ENCODE measurements at places on chromosomes 16 and 17.
A peak's percentile ranks its signal among the peaks of the same experiment; 100 is the strongest.

- peak; percentile 74 for DNase-seq
Observed at GRCh38 chr16:67170168-67170948, at the start of gene NOL3. NOL3 (plus strand) TSS chr16:67170538.

- peak; percentile 16 for DNase-seq
Observed at GRCh38 chr17:17121162-17121561, 78.9 kb downstream of the MPRIP start.

- DNase-seq = no peak
Observed at GRCh38 chr17:40561871-40562611, 3.2 kb downstream of the CCR7 start.

- DNase-seq = no peak
Observed at GRCh38 chr17:58504826-58505351, 9.5 kb downstream of the MTMR4 start.

- DNase-seq = peak; percentile 10
Observed at GRCh38 chr17:52604105-52604504, 445.6 kb upstream of the CA10 start.

DNA sequence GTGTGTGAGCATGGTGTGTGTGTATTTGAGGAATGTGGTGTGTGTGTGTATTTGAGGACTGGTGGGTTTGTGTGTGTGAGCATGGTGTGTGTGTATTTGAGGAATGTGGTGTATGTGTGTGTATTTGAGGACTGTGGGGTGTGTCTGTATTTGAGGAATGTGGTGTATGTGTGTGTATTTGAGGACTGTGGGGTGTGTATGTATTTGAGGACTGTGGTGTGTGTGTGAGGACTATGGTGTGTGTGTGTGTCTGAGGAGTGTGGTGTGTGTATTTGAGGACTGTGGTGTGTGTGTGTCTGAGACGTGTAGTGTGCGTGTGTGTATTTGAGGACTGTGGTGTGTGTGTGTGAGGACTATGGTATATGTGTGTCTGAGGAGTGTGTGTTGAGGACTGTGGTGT is 18.0 kb upstream of the CACNG1 start:
- no peak for DNase-seq

DNA sequence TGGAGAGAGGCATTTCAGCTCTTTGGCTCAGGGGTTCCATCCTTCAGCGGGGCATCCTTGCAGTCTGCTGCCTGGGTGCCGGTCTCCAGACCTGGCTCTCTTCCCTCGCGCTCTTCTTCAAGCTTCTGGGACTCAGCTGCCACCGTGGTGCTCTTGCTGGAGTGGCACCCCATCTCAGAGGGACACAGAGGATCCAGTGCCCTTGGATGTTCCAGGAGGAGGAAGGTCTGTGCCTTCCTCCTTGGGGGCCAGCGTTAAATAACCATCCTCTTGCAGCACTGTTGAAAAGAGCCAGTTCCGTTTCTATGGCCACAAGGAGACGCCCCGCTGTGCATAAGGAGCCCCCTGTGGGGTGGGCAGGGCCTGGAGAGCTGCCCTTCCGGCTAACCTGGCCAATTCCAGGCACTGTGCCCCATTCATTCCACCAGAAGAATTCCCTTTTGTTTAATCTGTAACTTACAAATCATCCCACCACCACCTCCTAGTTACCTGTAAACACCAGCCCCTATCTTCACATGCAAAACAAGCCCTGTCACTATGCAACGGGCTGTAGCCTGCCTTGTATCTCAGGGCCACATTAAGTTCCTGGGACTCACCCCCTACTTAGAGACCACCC is 8.6 kb downstream of the CHD9NB start:
- no peak for DNase-seq

DNA sequence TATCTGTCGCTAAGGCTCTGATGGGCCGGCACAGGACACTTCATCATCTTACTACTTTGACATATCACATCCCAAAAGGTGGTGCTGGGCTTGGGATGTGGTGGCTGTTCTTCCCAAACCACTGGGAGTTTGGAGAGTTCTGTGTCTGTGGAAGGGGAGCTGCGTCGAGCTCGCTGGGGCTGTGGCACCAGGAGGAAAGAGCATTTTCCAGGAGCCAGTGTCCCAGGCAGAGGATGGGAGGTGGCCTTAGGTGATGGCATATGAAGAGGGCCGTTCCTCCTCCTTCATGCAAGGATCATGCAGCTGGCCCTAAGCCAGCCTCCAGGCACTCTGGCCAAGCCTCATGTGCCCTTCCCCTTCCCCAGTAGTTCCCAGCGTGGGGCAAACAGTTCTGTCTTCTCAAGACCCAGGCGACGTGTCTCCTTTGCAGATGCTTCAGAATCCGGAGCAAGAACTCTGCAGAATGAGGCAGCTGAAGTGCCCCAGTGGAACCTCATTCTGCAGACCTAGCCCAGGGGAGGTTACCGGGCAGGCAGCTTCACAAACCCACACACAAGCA is 89.4 kb upstream of the TNRC6C start:
- no peak for DNase-seq

DNA sequence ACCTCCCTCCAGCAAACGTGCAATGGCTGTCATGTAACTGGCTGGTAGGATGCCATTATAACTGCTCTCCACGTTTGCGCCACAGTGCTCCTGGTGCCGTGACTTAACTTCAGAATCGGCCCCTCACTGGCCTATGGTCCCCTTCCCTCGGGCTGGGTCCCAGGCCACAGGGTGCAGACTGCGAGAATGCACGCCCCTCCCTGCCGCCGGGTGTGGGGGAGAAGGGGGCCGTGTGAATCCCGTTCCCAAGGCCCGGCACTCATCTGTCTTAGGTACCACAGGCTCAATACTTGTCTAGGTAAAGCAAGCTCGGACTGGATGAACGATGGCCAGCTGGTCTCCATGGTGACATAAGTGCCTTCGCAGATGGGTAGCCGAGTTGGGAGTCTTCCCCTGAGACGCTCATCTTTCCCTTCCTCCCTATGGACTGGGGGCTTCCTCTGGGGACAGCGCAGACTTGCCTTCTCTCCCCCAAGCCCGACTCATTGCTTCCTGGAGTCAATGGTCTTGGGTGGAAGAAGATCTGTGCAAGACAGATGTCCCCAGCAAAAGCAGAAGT is 37.8 kb downstream of the TIMM22 start:
- no peak for DNase-seq

- no peak for DNase-seq
Observed at GRCh38 chr16:56387396-56387795, 37.9 kb downstream of the AMFR start.

DNA sequence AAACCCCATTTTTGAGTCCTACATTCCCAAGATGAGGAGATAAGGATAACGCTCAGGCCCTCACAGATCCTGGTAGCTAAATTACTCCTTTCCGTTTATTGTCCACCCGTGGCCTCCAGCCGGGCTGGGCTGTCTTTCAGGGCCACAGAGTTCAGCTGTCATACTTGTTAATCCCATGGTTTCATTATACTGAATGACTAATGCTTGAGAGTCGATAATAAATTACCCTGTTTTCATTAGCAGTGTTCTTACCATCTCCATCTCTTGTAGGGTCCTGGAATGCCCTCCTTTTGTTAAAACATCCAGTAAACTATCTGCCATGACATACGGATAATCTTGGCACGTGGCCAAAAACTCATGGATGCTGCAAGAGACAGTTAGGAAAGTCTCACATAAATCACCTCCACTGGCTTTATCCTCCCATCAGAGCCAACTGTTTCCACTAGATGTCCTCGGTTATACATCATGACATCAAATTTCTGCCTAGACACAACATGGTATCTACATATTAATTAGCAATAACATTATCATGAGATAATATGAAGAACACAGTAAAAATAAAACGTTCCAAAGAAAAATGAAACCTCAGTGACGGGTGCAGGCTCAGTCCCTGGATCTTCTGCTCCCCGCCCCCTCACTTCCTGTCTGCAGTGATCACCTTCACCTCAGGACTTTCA is 45.3 kb downstream of the BRD7 start:
- peak; percentile 47 for DNase-seq

DNA sequence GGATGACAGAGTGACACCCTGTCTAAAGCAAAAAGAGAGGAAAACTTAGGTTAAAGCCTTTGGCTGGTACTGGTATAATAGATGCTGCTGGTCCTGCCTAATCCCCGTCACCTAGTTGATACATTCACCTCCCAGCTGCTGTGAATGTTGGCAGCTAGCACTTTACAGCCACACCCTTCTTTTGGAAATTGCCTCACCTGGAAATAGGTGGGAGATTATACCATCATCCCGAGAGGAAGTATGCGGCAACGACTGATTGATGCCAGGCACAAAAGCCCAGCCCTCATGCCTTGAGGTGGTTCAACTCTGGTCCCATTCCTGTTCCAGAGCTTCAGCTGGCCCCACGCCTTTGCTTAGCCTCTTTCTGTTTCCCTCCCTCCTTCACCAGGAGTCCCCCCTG is 53.2 kb upstream of the SIAH1 start:
- DNase-seq = peak; percentile 84

DNA sequence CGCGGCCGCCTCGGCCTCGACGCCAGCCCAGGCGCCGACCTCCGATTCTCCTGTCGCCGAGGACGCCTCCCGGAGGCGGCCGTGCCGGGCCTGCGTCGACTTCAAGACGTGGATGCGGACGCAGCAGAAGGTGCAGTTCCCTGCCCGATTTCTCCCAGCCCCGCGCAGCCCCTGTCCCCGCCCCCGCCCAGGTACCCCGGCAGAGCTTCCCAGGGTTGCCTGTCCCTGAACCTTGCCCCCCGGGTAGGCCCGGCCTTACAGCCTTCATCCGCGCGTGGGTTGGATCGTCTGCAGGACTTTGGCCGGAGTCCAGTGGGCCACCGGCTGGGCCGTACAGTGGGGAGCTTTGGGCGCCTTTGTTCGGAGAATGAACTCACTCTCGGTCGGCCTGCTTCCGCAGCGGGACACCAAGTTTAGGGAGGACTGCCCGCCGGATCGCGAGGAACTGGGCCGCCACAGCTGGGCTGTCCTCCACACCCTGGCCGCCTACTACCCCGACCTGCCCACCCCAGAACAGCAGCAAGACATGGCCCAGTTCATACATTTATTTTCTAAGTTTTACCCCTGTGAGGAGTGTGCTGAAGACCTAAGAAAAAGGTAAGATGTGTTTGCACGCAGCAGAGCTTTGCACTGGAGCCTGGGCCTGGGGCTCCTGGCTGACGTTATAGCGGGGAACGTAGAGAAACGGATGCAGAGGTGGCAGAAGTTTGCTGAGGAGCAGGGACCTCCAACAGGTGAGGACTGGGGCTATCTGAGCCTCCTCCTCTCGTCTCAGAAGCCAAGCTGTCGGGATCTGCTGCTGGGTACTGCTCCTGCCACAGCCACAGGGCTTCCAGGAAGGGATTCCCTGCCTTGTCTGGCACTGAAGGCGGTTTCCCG is 593 bp downstream of the GFER start:
- peak; percentile 40 for DNase-seq

DNA sequence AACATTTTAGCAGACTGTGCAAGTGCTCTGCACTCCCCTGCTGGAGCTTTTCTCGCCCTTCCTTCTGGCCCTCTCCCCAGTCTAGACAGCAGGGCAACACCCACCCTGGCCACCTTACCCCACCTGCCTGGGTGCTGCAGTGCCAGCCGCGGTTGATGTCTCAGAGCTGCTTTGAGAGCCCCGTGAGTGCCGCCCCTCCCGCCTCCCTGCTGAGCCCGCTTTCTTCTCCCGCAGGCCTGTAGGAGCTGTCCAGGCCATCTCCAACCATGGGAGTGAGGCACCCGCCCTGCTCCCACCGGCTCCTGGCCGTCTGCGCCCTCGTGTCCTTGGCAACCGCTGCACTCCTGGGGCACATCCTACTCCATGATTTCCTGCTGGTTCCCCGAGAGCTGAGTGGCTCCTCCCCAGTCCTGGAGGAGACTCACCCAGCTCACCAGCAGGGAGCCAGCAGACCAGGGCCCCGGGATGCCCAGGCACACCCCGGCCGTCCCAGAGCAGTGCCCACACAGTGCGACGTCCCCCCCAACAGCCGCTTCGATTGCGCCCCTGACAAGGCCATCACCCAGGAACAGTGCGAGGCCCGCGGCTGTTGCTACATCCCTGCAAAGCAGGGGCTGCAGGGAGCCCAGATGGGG is 3.1 kb downstream of the GAA start:
- peak; percentile 36 for DNase-seq
